ENCODE measurements at places on chromosomes 16 and 17.

DNA sequence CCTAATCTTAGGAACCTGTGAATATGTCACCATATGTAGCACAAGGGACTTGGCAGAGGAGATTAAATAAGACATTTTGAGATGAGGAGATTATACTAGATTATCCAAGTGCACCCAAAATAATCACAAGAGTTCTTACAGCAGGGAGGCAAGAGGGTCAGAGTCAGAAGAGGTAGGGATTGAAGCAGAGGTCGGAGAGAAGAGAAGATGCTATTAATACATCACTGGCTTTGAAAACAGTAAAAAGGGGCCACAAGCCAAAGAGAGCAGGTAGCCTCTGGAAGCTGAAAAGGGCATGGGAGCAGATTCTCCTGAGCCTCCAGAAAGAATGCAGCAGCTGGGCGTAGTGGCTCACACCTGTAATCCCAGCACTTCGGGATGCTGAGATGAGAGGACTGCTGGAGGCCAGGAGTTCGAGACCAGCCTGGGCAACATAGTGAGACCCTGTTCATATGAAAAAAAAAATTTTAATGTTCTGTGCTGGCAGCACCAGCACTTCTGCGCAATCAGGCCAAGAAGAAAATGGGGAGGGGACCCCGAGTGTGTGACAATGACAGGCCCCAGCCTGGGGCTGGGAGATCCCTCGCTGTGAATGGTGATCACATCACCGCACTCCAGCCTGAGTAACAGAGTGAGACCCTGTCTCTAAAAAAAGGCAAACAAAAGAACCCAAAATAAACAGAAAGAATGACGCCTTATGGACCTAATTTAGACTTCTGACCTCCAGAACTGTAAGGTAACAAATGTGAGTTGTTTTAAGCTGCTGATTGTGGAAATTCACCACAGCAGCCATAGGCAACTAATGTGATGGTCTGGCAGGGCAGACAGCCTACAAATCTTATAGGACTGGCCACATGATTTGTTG is 275.4 kb downstream of the MRTFB start:
- DNase-seq: no peak

GRCh38 chr16:84209989-84210388 is 19.0 kb downstream of the ADAD2 start:
- peak; percentile 79 for DNase-seq

GRCh38 chr16:70476272-70477020 is 22.1 kb downstream of the FCSK start:
- peak; percentile 100 for DNase-seq

DNA sequence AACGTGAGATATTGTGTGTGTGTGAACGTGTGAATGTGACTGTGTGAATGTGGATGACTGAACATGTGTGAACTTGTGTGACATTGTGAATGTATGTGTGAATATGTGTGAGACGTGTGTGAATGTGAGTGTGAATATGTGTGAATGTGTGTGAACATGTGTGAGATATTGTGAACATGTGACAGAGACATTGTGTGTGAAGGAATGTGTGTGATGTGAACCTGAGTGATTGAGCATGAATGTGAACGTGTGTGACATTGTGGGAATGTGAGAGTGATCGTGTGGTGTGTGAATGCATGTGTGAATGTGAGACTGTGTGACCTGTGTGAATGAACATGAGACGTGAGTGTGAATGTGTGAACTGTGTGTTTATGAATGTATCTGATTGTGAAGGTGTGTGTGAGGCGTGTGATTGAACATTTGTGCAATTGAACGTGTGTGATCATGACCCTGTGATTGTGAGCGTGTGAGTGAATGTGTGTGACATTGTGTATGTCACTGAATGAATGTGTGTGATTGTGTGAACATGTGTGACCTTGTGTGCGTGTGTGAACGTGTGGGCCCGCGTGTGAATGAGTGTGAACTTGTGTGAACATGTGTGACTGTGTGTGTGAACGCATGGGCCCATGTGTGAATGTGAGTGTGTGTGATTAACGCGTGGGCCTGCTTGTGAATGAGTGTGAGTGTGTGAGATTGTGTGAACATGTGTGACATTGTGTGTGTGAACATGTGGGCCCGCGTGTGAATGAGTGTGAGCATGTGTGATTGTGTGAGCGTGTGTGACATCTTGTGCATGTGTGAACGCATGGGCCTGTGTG is 23.2 kb upstream of the GSE1 start:
- DNase-seq: no peak

GRCh38 chr16:86287664-86288201 is 222.6 kb upstream of the FOXF1 start:
- no peak for DNase-seq

- no peak for DNase-seq
Observed at GRCh38 chr17:5380491-5381135, 38.8 kb downstream of the NUP88 start.

DNA sequence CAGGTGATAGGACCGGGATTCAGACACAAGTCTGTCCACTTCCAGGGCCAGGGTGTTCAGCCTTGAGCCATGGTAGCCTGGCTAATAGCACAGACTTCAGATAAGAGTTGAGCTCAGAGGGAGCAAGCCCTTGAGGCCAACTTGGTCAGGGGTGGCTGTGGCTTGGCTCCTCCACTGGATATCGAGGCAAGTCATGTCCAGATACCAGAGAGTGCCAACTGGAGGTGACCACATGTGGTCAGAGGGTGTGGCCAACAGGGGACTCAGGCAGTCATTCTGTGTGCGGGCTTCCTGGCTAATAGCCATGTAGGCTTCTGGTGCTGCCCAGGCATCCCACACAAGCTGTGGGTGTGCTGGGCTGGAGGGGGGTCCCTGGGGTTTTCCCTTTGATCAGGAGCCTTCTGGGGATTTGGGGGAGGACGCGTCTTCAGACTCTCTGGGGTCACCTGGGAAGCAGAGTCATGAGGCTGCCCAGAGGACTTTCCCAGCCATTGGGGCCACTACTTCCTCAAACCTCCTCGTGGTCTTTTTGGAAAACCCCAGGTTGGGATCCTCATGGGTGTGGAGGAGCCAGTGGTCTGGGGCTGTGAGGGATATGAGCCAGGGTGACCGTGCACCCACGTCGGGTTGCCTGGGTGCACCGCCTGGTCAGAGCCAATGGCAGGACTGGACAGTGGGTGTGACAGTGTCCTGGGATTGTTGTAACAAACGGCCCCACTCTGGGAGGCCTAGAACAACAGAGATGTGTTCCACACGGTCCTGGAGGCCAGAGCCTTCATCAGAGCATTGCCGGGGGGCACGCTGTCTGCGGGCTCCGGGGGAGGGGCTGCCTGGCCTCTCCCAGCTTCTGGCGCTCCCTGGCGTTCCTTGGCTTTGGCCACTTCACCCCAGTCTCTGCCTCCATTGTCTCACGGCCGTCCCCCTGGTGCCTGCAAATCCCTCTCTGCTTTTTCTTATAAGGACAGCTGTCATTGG is 25.0 kb downstream of the COX4I1 start:
- DNase-seq: no peak

- DNase-seq: peak; percentile 70
Observed at GRCh38 chr17:58309918-58310259, 18.7 kb downstream of the TSPOAP1 start.

- no peak for DNase-seq
Observed at GRCh38 chr17:1813088-1813487, 16.6 kb downstream of the SMYD4 start.

- peak; percentile 48 for DNase-seq
Observed at GRCh38 chr17:65403626-65404025, 157.8 kb downstream of the AXIN2 start.

- no peak for DNase-seq
Observed at GRCh38 chr17:56710986-56711385, 117.5 kb downstream of the NOG start.

DNA sequence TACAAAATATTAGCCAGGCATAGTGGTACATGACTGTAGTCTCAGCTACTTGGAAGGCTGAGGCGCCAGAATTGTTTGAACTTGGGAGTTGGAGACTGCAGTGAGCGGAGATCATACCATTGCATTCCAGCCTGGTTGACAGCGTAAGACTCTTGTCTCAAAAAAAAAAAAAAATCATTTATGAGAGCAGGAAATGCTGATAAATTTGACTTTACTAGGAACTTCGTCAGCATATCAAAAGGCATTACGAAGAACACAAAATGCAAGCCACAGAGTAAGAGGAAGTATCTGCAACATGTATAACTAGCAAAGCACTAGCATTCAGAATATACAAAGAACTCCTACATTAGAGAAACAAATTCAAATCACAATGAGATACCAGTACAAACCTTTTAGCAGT is 279.3 kb downstream of the ZFHX3 start:
- DNase-seq: no peak

DNA sequence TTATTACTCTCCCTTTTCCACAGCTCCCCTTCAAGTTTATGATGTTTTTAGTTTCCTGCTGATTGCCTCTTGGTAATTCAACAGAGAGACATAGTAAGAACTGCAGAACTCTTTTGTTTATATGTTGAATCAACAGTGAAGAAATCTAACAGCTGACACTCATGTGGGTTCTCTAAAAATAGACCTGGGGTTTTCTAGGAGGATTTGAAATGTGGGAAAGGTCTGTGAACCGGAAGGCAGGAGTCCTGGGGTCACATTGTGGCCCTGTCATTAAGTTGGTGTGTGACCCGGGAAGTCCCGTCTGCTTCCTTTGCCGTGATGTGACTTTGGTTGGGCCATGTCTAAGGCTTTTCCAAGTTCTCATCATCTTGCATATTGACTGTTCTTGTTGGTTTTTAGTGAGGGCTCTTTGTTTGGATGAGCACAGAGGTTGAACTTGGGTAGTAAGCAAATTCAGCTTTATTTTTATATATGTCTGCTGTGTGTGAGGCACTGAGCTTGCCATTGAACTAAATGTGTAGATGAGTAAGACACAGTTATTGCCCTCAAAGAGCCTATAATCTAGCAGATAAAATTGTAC is 48.5 kb upstream of the HS3ST3A1 start:
- no peak for DNase-seq

GRCh38 chr17:16639438-16639837 is 14.2 kb downstream of the ZNF624 start:
- no peak for DNase-seq

DNA sequence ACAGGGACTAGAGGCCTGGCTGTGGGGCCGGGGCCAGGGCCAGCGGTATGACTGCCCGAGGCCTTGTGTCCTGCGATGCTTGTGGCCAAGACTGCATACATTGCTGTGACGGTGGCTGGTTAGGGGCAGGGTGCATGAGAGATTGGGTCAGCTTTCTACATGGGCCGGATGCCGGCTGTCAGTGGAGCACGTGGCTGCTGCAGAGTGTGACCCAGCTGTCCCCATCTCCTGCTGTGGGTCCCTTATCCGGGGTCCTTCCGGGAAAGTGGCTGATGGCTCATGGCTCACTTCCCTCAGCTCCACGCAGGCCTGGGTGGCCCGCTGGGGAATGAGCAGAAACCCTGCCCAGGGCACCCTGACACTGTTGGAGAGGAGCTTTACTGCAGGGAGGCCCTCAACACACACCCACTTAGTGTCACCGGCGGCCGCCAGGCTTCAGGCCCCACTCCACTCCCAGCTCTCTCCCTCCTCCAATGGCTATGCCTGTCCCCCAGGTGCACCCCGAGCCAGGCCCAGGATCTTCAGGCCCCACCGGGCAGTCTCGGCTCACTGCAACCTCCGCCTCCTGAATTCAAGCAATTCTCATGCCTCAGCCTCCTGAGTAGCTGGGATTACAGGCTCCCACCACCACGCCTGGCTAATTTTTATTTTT is 808 bp upstream of the RGS11 start:
- DNase-seq: no peak

GRCh38 chr17:69417545-69418483 is 3.3 kb downstream of the MAP2K6 start:
- no peak for DNase-seq

- DNase-seq: peak; percentile 90
Observed at GRCh38 chr16:8963010-8963820, 491 bp downstream of the USP7 start.

DNA sequence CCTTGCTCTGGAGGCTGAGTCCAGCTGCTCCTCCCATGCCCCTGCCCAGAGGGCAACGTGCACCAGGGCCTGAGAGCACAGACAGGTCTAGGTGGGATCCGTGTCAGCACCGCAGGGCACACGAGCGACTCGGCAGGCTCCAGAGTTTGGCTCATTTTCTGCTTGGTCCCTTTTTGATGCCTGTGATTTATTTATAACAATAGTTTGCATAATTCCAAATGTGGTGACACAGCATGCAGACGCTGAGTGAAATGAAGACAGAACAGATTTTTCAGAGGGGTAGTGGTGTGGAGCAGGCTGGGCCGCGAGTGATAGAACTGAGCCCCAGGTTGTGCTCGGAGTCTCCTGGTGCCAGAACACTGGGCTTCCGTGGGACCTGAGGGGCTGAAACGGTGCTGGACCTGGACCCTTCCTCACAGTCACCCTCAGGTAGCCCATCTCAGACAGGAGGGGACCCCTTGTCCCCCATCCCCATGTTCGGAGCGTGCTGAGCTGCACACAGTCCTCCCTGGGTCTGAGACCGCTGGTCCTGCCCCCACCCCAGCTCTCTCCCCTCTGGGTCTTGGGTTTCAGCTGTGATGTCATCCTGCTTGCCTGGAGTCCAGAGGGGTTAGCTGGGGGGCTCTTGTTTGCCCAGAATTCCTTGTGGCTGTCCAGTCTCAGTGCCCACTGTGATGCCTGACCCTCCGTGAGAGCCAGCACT is 95.9 kb downstream of the METRNL start:
- no peak for DNase-seq

DNA sequence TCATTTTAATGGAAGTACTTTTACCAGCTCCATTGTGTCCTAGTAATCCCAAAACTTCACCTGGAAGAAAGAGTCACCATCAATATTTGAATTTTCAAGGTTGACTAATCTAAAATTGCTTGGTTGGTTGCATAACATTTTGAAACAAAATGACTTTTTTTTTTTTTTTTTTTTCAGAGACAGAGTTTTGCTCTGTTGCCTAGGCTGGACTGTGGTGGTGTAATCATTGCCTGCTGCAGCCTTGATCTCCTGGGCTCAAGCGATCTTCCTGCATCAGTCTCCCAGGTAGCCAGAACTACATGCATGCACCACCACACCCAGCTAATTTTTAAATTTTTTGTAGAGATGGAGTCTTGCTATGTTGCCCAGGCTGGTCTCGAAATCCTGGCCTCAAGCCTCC is 12.6 kb upstream of the ABCA6 start:
- DNase-seq: no peak

DNA sequence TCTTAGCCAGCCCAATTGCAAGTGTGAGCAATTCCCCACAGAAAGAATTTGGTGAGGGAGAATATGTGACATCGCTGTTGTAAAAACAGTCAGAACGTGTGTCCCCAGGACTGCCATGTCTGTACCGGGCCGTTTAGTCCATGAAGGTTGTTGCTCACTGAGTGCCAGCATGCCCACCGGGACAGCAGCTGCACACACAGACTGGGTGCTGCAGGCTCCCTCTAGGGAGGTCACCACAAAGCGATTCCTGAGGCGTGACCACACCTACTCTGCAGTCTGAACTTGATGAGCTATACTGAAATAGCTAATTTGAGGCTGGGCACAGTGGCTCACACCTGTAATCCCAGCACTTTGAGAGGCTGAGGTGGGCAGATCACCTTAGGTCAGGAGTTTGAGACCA is 44.1 kb upstream of the ADORA2B start:
- DNase-seq: no peak

GRCh38 chr16:72602499-72602898 is 430.5 kb upstream of the PMFBP1 start:
- DNase-seq: no peak

Data from osteoblast (primary cell).